ENCODE measurements at places on chromosomes 1 and 21.

GRCh38 chr1:105210747-105211146 lies 1461.0 kb downstream of the AMY1C start:
- no peak for DNase-seq

DNA sequence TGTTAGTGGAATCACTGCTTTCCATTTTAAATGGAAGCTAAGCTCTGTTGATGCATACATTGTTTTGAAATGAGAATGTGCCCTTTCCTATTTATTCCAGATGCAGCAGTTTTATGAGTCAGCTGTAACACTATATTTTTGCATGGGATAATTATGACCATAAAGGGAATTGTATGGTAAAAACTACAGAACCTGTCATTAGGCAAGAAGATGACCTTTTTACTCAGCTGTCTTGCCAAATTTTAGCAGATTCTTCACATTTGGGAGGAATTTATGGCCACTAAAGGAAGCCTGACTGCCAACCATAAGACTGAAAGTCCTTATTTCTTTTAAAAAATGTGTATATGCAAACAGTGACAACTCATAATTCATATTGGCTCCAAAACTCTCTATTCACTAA lies 356.3 kb upstream of the PRMT6 start:
- peak; percentile 95 for DNase-seq

DNA sequence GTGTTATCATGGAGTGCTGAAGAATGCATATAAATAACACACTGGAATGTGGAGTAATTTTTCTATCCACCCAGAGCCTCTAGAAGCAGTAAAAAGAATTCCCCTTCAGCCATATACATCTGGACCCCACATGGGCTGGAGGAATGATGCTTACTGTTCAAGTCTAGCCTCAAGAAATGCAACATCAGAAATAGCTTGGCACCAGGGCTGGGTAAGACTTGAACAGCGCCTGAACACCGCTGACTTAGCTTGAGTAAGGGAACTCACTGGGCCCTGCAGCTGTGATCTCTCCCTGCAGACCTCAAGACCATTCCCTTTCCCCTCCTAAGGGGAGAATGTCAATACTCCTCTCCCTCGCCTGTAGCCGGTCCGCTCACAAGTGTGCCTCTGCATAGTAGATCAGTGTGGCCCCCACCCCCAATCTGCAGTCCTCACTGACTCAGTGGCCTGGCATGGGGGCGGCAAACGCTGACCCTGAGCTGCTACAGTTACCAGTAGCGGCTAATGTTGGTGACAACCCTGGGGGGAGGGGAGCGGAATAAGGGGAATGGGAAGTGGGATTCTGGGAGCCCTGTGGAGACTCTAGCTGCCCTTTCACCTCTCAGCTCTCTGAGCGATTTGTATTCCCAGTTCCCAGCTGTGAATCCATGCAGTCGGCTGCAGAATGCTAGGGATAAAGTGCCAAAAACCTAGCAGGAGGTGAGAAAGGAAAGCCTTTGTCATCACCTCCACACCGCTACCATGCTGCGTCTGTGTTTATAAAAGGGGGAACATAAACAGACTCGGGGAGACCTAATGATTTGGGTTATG lies 483.9 kb downstream of the DISC1 start:
- DNase-seq = peak; percentile 95

- no peak for DNase-seq
Observed at GRCh38 chr1:170049176-170049800, 25.2 kb downstream of the KIFAP3 start.

GRCh38 chr1:4554271-4554865 lies 100.0 kb upstream of the AJAP1 start:
- no peak for DNase-seq

DNA sequence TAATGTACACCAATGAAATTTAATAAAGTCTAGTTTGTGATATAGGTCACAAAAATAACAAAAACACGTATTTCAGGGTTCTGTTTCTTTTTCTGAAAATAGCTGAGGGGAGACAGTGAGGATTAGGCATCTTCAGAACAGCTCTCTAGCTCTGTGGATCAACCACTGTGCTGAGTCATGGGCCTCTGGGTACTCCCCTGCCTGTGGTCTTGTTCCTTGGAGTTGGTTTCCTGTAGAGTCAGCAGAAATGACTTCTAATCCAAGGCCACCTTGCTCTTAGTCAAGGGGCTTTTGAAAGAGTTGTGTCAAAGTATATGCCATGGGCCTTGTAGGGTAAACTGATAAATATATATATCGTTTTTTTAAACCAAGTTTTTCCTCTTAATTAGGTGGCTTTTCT lies 141.8 kb upstream of the ZRANB2 start:
- peak; percentile 19 for DNase-seq

- peak; percentile 61 for DNase-seq
Observed at GRCh38 chr1:109089242-109090015, 1.1 kb upstream of the TMEM167B start.

GRCh38 chr1:200147742-200148141 lies 120.2 kb downstream of the NR5A2 start:
- no peak for DNase-seq

DNA sequence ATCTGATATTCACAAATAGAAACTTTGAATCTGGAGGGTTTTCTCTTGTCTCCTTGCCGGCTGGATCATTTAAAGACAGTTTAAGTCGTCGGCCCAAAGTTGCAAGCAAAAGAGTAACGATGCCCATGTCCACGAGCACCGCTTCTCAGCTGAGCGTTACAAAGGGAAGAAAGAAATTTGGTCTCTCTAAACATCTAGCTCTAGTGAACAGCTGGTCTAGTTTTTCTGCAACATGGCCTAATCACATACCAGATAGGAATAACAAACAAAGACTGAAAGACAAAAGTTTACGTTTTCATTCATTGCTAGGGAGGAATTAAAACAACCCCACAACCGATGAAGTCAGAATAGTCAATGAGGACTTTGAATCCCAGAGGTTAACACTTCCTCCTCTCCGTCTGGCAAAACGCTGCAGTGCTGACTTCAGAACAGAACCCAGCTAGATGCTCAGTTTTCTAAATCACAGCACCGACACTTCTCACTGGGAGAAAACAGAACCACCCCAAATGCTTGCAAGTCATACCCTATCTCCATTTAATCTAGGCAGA lies 69.4 kb downstream of the NTPCR start:
- DNase-seq = no peak

DNA sequence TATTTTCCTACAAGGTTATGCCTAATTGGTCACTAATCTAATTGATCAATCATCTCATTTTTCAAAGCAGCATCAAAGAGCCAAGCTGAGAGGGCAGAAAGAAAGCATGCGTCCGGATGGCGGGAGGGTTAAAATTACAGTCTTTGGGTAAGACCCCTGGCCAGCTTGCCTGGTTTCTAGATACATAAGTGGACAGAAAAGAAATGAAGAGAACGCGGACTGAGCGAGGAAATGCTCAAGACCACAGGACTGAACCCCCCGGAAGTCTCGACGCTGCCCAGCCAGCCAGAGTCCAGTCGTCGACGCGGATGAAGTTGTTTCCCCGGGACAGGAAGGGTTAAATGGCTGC lies 297.2 kb downstream of the OMA1 start:
- no peak for DNase-seq

- no peak for DNase-seq
Observed at GRCh38 chr1:100400404-100400803, 48.1 kb downstream of the CDC14A start.

DNA sequence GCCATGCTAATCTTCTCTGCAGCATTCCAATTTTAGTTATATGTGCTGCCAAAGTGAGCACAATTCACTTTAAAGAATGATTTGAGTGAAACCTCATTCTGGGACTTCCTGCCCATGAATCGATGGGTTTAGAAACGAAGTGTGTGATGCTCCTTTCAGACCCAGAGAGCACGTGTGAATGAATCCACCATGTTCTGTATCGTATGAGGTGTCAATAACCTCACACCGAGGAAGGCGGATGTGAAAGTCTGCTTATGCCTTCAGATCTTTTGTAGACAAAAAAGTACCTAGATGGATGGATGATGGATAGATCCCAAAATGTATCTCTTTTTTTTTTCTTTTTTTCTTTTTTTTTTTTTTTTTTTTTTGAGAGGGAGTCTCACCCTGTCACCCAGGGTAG lies 13.8 kb downstream of the UBASH3A start:
- DNase-seq = no peak

DNA sequence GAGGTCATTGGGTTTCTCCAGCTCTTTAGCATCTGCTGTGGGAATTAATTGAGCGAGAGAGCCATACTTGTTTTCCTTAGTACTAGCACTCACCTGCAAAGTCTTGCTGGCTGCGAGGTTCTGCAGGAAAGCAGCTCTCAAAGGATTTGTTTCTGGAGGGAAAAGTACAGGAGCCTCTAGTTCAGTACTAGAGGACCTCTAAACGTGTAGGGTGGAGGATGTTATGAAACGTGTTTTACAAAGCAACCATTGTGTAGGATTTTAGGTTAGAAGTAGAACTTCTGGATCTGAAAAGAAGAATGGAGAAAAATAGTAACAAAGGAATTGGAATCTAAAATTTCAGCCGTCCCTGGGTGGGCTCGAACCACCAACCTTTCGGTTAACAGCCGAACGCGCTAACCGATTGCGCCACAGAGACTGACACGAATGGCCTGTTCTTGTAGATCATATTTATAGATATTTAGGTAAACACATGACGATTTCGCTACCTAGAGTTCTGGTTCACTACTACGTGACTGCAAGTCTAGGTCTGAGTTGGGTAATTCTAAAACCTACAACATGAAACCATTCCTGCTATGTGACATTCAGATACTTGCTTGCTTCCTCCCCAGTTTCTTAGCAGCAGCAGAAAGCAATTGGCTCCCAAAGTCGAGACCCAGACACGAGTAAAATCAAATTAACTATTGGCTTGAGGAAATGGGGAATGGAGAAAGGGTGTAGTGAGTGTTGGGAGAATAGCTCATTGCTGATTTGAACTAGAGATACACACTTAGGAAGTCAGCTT lies 60.2 kb upstream of the CFAP126 start:
- DNase-seq = peak; percentile 56

GRCh38 chr1:31180338-31180737 lies 59.3 kb downstream of the NKAIN1 start:
- no peak for DNase-seq

- no peak for DNase-seq
Observed at GRCh38 chr1:248013229-248013710, at the start of gene OR2L5. OR2L5 (plus strand) TSS chr1:248013660; CDS start chr1:248021948, 8,288 bp downstream.

DNA sequence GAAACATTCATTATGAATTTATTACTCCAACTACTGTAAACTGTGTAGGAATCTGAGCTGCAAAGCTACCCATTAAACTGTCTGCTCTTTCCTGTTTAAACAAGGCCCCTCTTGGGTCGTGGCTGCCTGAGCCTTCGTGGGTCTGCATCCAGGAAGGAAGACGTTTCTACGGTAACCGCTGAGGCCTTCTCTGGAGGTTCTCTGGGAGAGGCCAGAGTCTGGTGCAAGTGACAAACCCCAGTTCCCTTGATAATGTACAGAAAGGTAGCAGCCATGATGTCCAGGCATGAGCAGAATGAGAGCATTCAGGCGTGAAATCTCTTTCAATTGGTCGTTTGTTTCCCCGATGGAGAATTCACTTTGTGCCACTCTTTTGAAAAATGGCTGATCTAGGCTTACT lies 350.2 kb downstream of the PLPP3 start:
- DNase-seq = no peak

DNA sequence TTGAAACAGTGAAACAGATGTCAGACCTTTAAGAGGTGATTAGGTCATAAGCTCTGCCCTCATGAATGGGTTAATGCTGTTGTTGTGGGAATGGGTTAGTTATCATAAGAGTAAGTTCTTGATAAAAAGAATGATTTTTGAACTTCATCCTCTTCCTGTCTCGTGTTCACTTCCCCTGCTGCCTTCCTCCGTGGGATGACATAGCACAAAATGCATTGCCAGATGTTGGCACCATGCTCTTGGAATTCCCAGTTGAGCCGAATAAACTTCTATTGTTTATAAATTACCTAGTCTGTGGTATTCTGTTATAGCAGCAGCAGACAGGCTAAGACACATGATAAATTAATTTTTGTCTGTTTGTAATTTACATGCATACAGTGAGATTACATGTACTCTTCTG lies 112.0 kb upstream of the LRRC7 start:
- peak; percentile 2 for DNase-seq

DNA sequence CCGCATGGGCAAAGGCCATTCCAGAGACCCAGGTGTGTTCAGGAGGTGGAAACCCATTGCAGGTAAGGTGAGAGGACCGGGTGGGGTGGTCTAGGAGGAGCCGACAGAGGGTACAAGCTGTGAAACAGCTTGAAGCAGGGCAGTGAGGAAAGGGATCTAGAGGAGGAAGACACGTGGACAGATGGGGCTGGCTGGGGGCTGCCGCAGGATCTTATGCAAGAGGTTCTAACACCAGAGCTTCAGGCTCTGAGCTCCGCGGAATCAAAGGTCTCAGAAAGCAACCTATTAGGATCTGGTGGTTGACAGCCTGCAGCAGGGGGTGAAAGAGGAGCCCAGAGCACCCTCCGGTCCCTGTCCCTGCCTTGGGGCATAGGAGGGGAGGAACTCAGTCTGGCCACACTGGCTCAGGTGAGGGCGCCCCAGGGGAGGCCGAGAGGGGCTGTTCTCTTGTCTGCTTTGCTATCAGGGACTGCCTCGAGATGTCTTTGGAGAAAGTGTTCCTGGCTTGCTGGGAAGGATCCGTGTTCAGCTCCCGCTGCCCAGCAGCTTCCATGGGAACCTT lies 1.9 kb downstream of the TFF1 start:
- no peak for DNase-seq

- no peak for DNase-seq
Observed at GRCh38 chr1:181013144-181013543, 9.5 kb downstream of the STX6 start.

GRCh38 chr1:4700801-4701200 lies 46.4 kb downstream of the AJAP1 start:
- peak; percentile 19 for DNase-seq

All from fibroblast of skin of right biceps (primary cell).